ENCODE measurements at places on chromosomes 5 and 9.
A peak's percentile ranks its signal among the peaks of the same experiment; 100 is the strongest.

GRCh38 chr5:162886717-162887116 lies 550.7 kb upstream of the CCNG1 start:
- no peak for DNase-seq

DNA sequence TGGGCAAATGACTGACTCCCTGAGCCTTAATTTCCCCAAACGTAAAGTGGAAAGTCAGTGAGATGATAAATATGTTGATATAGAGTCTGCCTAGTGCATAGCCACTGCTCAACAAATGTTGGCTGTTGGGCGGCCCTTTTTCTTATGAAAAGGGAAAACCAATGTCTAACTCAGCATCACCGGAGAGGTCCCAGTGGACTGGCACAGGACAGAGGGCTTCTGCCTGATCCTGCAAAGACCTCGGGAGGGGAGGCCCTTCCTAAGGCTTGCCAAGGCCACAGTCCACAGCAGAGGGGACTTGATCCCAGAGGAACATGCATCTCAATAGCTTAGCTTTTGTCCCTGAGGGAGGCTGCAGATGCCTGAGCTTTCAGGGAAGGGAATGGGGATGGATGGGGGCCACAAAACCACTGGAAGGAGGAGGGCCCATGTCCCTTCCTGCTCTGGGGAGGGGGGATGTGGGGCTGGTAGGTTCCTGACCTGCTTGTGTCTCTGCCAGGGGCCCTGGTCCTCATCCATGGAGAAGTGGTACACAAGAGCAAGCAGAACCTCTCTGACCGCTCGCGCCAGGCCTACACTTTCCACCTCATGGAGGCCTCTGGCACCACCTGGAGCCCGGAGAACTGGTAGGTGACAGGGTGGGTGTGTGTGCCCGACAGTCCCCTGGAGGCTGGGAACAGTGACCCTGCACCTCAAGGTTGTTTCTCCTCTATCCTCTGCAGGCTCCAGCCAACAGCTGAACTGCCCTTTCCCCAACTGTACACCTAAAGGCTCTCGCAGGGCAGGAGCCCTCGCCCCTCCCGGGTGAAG lies 6.3 kb downstream of the DOLK start:
- DNase-seq = no peak

DNA sequence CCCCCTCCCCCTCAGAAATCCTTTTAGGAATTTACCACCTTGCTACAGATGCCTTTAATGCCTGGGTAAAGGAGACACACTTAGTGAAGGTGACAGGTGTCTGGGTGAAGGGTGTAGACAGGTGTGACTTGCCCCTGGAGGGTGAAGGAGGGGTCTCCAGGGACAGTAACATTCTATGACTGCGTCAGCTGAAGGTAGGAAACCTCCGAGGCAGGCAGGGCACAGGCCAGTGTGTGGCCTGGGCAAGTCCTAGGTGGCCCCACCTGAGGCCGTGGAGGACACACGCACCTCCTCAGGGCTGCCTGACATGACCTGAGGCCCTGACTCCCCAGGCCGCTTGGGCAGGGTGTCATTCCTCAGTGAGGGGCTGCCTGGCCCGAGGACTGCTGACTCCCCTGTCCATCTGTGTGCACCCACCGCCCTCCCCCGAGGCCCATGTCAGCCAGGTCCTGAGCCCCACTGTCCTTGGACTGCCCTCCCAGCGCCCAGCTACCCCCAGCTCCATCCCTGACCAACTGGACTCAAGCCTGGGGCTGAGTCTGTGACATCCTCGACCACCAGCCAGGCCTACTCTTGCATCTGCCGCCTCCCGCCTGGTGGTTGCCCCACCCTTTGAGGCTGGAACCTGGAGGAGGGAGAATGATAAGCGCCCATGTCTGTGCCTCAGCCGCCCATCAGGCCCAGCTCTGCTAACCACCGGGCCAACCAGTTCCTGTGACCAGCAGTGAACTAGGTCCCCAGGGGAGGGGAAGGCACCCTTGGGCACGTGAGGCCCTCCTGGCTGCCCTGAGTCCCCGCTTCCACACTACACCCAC lies 18.4 kb downstream of the CARD19 start:
- no peak for DNase-seq

DNA sequence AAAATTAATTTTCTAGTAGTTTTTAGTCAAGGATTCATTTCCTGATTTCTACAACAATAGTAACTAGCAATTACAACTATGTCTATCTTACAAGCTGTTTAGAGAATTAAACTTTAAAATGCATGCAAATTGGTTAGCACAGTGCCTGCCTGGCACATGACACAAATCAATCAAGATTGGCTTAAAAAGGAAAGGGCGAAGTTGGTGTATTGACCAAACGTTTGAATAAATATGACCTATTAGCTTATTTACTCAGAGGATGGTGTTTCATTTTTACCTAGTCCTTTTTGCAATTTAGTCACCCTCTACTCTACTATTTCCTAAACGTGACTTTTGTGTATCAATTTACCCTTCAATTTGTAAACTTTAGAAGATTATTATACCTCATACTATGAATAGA lies 83.5 kb downstream of the GDA start:
- DNase-seq = no peak

GRCh38 chr5:157449011-157449723 lies 10.8 kb upstream of the NIPAL4 start:
- DNase-seq = no peak

- no peak for DNase-seq
These were observed 19.7 kb downstream of the NAA35 start for GRCh38 chr9:85960688-85961093.

GRCh38 chr5:6215891-6216290 lies 162.5 kb downstream of the MED10 start:
- no peak for DNase-seq

DNA sequence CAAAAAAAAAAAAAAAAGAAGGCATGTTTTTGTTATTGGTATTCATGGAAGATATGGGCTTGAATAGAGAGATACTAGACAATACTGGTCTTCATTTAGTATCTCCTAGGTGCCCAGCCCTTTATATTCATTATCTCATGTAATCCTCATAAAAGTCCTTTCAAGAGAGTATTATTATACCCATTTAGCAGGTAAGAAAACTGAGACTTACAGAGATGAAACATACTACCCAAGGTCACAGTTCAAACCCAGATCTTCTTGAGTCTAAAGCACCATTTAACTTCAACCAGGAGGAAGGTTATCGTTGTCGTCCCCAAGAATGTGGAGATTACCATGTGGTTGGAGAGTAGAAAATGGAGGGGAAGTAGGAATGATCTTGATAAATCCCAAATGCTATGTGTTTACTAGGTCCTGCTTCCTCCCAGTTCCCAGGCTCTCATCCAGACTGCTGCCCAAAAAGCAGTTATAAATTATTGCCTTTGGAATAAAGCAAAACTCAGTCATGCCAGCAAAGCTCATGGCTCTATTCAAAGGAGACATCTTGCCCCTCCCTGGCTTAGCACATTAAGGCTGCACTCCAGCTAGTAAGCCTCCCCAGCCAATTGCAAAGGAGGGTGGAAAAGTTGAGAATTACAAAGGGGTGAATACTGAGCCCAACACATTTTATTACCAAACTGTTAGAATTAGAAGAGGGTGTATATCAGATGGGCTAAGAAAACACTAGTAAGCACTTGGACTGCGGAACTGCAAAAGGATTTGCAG lies 163.9 kb downstream of the PIK3R1 start:
- no peak for DNase-seq

- DNase-seq = no peak
These were observed 42.2 kb downstream of the C9orf153 start for GRCh38 chr9:86217076-86217755.

- DNase-seq = no peak
These were observed 19.8 kb upstream of the PARP8 start for GRCh38 chr5:50646591-50646990.

GRCh38 chr5:147737921-147738320 lies 44.6 kb downstream of the JAKMIP2 start:
- no peak for DNase-seq

DNA sequence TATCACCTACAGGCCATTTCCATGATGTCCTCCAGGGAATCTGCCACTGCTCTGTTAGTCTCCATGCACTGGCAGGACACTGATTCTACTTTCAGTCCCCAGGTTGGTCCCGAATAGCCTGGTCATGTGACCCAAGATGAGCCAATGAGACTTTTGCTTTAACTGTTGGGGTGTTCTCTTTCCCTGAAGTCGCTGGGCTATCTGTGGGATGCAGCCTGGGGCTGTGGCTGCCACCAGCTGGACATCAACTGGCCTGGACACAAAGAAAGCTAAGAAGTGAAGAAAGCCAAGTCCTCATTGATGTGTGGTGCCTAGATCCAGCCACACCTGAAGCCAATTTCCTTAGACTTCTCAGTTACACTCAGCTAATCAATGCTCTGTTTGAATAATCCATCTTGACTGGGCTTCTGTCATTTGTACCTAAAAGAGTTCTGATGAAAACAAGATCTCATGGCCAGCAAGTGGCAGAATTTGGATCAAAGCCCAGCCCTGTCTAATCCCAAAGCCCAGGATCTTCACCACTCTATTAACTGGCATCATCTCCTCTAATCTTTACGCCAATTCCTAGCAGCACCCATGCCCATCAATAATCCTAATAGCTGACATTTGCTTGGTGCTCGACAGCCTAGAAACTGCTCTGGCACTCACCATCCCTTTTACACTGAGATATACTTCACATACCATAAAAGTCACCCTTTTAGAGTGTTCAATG lies 37.0 kb downstream of the SH3PXD2B start:
- no peak for DNase-seq

DNA sequence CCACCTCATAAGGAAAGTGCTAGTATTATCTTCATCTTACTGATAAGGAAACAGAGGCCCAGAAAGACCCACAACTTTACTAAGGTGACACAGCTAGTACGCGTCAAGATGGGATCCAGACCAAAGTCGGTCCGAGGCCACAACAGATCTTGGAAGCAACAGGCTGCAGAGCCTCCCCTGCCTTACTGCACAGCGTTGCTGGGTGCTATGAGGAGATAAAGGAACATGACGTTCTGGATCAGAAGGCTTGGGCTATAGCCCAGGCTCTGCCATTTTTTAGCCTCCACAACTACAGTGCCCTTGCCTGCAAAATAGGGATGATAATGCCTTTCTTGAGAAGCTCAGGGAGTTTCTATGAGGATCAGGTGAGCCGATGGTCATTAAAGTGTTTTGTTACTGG lies 144.1 kb downstream of the NMUR2 start:
- no peak for DNase-seq

GRCh38 chr5:164364237-164365208 lies 859.1 kb downstream of the MAT2B start:
- no peak for DNase-seq

- DNase-seq = no peak
These were observed 27.8 kb upstream of the ELL2 start for GRCh38 chr5:95989283-95990048.

GRCh38 chr9:80146466-80146865 lies 574.7 kb downstream of the TLE4 start:
- peak; percentile 11 for DNase-seq

GRCh38 chr5:175606409-175606808 lies 51.5 kb upstream of the HRH2 start:
- no peak for DNase-seq

DNA sequence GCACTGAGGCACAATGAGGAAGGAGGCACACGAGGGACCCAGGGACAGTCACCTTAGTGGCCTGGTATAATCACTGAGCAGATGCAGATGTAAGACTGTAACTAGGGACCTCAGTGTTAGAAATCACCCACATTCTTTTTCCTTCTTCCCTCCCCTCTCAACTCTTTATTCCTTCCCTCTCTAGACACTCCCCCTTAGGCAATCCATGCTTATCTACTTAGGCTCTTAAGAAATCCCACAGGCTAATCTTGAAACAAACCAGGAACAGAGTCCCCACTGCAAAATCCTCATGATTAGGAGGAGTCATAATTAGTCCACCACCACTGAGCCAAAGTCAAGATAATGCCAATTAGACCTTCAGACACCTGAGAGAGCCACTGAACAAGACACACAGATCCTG lies 84.7 kb downstream of the ELAVL2 start:
- DNase-seq = no peak

- peak; percentile 28 for DNase-seq
These were observed 2041.4 kb upstream of the CDH9 start for GRCh38 chr5:29079771-29080170.

GRCh38 chr9:86326536-86326935 lies 27.7 kb downstream of the TUT7 start:
- DNase-seq = no peak

- DNase-seq = no peak
These were observed 444.2 kb upstream of the CYLC2 start for GRCh38 chr9:102550886-102551285.

GRCh38 chr9:21141427-21141882 lies at the start of gene IFNW1:
Gene IFNW1 (minus strand): TSS chr9:21141832. CDS start chr9:21141570, 262 bp downstream.
- DNase-seq = no peak

DNA sequence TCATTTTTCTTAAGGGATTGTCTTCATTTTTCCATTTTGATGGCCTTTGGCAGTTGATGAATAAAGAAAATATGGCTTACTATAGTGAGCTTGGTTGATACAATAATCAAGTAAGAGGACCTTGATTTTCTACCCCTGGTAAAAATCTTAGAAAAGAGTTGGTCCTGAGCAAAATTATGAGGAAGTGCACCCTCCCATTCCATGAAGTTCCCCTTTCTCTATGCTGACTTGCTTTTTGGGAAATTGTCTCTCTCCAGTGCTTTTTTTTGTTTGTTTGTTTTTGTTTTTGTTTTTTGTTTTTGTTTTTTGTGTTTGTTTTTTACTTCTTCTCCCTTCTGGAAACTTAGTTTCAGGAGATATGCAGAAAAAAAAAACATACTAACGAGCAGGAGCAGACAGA lies 449.2 kb upstream of the ACTBL2 start:
- DNase-seq = no peak

- DNase-seq = no peak
These were observed 21.7 kb downstream of the XRCC4 start for GRCh38 chr5:83099001-83099400.

- no peak for DNase-seq
These were observed 98.9 kb downstream of the CEMIP2 start for GRCh38 chr9:71669284-71669995.

GRCh38 chr5:122312591-122313406 lies 762 bp downstream of the SNCAIP start:
- DNase-seq = no peak

DNA sequence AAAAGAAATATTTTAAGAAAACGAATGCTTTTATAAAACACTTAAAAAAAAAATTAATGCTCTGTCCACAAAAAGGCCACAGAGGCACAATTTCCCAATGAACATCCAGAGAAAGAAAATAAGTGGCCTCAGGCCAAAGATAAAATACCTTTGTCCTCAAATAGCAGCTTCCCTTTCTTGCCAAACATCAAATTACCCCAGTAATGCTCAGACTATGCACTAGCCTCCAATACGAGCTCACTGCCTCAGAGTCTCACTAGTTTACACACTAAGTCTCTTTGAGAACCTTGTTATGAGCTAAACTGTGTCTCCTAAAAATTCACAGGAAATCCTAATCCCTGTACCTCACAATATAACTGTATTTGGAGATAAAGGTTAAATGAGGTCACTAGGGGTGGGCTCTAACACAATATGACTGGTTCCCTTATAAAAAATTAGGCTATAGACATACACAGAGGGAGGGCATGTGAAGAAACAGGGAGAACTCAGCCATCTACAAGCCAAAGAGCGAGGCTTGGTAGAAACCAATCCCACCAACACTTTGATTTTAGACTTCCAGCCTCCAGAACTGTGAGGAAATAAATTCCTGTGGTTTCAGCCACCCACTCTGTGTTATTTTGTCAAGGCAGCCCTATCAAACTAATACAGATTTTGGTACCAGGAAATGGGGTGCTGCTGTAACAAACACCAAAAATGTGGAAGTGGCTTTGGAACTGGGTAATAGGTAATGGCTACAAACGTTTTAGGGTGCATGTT lies 4.4 kb downstream of the MPDZ start:
- no peak for DNase-seq
